RPMI8226 (cell line): ENCODE measurements at places on chromosomes 12 and 14.

DNA sequence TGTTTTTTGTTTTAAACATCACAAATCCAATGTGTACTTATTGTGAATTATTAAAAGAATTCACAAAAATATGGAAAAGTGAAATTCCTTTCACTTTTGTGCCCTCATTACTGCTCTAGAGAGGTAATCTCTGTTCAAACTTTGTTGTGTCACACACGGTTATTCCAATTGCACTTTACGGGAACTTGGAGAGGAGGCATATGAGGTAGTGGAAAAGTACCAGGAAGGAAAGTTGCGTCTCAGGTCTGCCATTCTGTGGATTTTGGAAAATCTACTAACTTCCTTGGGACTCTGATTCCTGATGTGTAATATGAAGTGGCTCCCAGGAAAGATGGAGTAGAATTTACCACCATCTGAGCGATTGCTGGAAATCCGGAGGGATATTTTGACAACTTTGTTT is 90.9 kb upstream of the DCN start:
- no peak for DNase-seq

DNA sequence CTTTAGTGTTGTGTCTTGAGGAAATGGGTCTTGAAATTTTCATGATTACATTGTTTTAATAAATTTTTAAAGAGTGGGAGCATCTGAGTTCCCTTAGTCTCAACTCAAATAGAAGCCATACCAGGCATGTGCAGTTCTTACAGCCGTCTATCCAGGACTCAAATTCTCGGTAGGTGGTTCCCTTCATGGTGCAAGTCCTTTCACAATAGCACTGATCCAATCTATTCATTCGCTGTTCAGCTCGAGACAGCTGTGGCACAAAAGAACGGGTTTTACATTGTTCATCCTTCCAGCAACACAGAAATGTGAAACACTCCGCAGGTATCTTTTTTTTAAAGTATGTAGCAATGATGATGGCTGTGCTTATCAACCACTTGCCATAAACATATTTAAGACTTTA is 100.2 kb downstream of the NELL2 start:
- no peak for DNase-seq

GRCh38 chr14:95300002-95300696 is 19.6 kb downstream of the CLMN start:
- no peak for DNase-seq

GRCh38 chr12:100345020-100345767 is 11.7 kb upstream of the SLC17A8 start:
- no peak for DNase-seq

- no peak for DNase-seq
Observed at GRCh38 chr12:10098791-10099190, at the start of gene CLEC1A. CLEC1A (minus strand) TSS chr12:10098985; CDS start chr12:10098922, 63 bp downstream.

DNA sequence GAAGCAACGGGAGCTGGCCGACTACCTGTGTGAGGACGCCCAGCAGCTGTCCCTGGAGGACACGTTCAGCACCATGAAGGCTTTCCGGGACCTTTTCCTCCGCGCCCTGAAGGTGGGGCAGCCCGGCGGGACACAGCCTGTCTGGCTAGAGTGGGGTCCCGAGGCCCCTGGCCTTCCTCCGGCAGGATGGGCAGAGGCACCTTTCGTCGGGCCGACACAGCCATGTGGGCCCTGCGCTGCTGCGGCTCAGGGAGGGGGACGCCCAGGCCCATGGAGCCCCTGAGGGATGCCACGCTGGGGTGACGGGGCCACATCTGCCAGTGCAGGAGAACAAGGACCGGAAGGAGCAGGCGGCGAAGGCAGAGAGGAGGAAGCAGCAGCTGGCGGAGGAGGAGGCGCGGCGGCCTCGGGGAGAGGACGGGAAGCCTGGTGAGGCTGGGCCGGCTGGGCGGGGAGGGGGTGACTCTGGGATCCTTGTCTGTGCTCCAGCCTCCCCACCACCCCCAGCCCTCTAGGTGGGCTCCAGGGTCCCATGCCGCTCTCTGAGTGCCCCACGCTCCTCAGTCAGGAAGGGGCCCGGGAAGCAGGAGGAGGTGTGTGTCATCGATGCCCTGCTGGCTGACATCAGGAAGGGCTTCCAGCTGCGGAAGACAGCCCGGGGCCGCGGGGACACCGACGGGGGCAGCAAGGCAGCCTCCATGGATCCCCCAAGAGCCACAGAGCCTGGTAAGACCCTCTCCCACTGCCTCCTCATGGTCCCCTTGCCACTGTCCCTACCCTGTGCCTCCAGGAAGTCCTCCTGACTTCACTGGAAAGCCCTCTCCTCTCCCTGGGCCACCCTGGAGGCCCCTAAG is 10.9 kb upstream of the ADSS1 start:
- DNase-seq, result no peak

DNA sequence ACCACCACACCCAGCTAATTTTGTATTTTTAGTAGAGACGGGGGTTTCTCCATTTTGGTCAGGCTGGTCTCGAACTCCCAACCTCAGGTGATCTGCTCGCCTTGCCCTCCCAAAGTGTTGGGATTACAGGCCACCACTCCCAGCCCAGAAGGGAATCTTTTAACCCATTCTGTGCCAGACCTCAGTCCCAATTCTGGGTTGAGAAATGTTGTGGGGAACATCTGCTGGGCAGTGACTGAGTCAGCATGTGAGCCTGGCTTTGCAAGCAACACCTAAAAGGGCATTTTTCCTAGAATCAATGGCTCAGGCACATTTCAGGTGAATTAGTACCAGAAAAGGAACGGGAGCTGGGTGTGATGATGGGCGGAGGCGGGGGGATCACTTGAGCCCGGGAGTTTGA is 7.6 kb upstream of the SPATS2 start:
- no peak for DNase-seq

DNA sequence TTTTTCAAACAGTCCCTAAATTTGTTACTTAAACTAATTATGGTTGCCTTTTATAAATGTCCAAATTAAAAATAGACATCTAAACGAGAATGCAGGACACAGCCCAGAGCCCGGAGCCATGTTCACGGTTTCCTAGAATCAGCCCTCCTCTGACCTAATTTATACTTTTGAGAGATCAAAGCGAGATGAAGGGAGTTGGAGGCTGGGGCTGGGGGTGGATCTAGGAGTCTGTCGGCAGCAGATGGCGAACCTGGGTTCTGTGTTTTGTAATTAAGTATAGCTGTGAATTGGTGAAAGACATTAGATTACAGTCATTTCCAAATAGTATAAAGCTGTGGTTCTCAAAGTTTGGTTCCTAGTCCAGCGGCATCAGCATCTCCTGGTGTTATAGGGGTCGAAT is 210.1 kb downstream of the SLC41A2 start:
- no peak for DNase-seq

DNA sequence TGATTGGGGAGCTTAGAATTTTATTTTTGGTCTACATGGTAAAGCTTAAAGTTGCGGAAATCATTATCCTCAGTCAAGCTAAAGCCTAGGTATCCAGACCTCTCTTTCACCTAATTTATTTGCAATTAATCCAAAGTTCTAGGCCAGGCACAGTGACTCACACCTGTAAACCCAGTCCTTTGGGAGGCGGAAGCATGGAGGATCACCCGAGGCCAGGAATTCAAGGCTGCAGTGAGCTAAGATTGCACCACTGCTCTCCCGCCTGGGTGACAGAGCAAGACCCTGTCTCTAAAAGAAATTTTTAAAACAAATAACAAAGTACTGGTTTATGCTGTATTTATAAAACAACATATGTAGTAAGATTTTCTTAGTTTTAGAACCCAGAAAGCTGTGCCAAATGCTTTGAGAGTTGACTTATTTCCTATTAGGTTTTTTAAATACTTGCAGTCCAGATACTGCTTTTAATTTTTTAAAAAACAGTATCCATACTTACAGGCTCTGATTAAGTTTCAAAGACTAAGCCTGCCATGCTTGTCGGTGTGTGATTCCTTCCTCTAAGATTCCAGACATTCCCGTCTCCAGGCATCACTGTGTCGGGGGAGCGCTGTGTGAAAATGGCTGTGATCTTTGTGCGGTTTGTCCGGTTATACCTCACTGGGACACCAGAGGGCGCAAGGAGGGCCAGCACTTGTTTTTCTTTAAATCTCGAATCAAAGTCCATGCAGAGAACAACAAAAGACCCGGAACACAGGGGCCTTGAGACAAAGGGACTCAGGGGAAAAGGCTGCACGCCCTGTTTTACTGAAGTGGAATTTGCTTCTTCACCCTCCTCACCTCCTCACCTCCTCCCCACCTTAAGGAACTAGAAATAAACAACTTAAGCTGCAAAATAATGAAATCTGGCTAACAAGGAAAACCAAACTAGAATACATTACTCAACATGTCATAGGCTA is 24.6 kb upstream of the TMPO start:
- DNase-seq, result peak; percentile 81

DNA sequence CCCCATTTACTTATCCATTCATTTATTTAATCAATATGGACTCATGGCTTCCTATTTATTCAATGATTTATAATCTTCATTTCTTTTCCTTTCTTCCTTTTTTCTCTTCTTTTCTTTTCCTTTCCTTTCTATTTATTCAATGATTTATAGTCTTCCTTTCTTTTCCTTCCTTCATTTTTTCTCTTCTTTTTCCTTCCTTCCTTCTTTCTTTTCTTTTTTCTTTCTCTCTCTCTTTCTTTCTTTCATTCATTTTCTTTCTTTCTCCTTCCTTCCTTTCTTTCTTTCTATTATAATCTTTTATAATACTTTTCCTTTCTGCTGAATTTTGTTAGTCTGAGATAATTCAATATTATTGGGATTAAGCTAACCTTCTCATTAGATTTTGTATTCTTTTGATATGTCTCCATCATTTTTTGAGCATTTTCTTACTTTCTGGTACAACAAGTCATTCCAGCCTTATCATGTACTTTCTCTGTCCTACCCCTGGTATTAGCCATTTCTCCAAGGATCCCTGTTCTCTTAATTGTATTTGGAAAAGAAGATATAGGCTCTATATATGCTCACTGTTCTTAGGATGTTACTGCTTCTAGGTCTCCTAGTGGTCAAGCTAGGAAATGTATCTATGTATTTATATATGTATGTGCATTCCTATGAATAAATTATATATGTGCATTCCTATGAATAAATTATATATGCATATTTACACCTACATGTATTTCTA is 12.1 kb downstream of the LACRT start:
- DNase-seq, result no peak

- DNase-seq, result peak; percentile 19
Observed at GRCh38 chr14:61662437-61663311, 32.6 kb upstream of the HIF1A start.

DNA sequence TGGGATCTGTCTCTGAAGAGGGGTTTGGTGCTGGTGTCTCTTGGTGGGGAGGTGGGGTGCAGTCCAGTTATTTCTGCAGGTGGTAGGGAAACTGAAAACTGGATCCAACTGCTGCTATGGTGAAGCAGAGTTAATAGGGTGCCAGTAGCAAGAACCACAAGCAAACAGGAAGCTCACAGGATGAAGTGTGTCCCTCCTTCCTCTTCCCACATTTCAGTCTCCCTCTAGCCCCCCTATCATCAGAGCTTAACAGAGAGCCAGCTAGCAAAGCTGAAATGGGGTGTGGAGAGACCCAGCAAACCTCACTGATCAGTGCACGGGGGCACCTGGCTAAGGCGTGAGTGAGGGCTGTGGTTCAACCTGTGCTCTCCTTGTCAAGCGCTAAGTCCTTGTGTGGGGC is 69.1 kb upstream of the C12orf71 start:
- no peak for DNase-seq

GRCh38 chr12:104358353-104359003 is 54.9 kb downstream of the EID3 start:
- DNase-seq, result peak; percentile 72

GRCh38 chr12:7892186-7892980 is 19.7 kb upstream of the SLC2A14 start:
- no peak for DNase-seq

GRCh38 chr14:76701981-76702380 is 59.3 kb upstream of the VASH1 start:
- no peak for DNase-seq

- no peak for DNase-seq
Observed at GRCh38 chr12:130800312-130800711, 38.7 kb downstream of the STX2 start.

DNA sequence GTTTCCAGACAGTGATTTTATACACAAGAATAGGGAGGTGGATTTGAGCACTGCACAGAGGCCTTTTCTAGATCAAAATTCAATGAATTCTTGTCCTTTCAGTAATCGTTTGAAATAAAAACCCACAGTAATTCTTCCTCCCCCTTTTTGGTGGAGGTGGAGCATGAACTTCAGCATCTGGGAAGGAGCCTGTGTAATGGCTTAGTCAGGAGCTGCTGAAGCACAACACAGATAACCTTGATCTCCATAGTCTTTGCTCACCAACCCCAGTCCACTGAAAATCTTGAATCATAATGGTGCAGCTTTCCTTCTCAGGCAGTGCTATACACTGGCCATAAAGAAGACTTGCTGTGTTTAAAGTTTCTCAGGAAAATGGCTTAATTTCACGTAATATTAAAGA is 6.4 kb upstream of the TBPL2 start:
- DNase-seq, result no peak

GRCh38 chr14:66495218-66496098 is 9.3 kb downstream of the CCDC196 start:
- peak; percentile 59 for DNase-seq

GRCh38 chr14:57837267-57837666 is 28.6 kb downstream of the SLC35F4 start:
- DNase-seq, result no peak

- DNase-seq, result no peak
Observed at GRCh38 chr12:6073426-6073825, 51.0 kb downstream of the VWF start.

- DNase-seq, result no peak
Observed at GRCh38 chr14:24831677-24832076, 197.7 kb upstream of the GZMB start.

GRCh38 chr12:9039397-9039977 is 50.1 kb downstream of the KLRG1 start:
- DNase-seq, result peak; percentile 56

DNA sequence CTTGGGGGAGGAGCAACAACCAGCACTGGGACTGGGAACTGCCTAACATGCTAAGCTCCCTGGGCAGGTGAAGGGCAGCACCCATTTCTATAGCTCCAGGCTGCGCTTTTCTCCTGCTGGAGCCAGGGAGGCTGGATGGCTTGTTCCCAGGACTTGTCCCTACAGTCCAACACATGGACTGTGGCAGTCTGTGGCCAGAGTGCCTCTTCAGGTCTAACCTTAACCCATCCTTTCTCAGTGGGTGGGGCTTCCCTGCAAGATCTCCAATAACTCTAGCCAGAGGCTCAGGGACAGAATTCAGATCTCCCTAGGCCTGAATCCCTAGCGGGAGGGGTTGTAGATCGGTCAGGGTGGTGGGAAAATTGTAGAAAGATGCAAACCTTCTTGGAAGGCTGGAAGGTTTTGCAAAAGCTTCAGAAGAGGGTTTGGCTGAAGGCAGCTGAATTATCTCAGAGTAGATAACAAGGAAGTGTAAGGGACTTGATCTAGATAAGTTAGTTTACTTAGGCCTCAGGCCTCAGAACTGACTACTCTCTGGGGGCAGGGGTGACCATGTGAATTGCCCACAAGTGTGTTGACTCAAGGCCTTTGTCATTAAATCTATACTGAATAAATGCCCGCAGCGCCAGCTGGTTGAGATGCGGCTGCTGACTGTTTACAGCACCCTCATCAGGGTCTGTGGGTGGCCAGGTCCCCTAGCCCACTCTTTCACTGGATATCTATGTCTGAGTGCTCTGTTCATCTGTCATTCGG is 60.7 kb downstream of the SSPN start:
- no peak for DNase-seq
